ENCODE measurements at places on chromosomes 11 and 22.

- no peak for DNase-seq
Observed at GRCh38 chr11:44885919-44886789, 64.5 kb downstream of the TP53I11 start.

DNA sequence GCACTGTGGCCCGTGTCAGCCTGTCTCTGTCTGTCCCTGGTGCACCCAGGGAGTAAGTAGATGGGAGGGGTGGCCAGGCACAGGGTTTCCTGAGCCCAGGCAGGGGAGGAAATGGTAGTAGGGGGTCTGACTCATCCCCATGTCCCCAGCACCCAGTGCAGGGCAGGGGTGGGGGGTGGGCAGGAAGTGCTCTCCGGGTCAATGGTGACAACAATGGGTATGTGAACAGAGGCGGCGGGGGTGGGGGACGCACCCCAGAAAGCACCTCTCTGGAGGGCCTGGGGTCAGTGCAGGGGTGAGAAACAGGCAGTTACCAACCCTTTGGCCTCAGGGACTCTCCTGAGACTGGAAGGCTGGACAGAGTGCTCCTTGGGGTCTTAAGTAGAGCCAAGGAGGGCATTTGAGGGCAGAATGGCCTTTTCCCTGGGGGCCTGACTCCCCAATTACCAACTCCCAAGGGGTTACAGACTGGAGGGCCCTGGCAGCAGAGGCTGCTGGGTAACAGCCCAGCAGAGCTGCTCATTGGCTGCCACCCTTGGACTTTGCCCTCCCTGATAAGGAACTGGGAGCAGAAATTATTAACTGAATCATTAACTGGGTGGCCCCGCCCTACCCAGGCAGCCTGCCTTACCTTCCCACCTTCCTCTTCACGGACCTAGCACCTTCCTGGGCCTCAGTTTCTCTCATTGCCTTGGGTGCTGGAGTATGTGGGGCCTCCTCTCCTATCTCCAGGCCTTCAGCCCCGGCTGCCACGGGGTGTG lies 4.2 kb downstream of the MYRF start:
- peak; percentile 20 for DNase-seq

DNA sequence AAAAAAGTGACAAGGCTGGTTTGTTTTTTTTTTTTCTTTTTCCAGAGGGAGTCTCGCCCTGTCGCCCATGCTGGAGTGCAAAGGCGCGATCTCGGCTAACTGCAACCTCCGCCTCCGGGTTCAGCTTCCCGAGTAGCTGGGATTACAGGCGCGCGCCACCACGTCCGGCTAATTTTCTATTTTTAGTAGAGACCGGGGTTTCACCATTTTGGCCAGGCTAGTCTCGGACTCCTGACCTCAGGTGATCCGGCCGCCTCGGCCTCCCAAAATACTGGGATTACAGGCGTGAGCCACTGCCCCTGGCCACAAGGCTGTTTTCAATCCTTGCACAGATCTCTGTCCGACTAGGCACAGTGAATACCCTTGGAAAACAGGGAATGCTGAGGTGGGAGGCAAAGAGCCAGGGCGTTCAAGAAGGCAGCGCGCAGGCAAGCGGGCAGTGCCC lies 566 bp downstream of the ATP6V1E1 start:
- DNase-seq = no peak

DNA sequence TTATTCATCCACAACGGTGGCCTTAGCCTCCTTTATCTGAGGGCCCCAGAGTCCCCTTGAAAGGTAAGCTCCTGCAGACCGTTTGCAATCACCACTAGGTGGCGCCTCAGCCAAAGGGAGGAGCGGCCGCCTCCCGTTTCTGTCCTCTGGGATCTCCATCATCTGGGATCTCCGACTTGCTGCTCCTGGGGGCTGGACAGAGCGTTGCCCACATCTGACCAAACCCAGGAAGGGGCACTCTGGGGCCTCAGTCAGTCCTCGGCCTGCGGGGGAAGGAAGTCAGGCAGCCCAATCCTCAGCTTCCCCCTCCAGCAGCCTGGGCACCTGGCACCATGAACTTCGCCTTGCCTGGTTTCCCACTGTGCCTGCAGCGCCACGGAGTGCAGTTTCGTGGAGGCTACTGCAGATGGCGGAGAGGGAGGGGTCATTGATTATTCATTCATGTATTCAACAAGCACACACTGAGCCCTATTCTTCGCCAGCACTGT lies 23.5 kb downstream of the TP53I11 start:
- DNase-seq = peak; percentile 47

GRCh38 chr11:21893565-21893867 lies 299.4 kb upstream of the ANO5 start:
- no peak for DNase-seq

- no peak for DNase-seq
Observed at GRCh38 chr11:75158241-75158640, 7.3 kb downstream of the SLCO2B1 start.

GRCh38 chr11:67285541-67286498 lies 3.3 kb upstream of the ANKRD13D start:
- no peak for DNase-seq

- no peak for DNase-seq
Observed at GRCh38 chr11:12076840-12077534, 33.4 kb upstream of the MICAL2 start.

Measured in stimulated activated CD8-positive, alpha-beta memory T cell treated with anti-CD3 and anti-CD28 coated beads, Interleukin-7, amount 100 ng/mL, for 1 hour (primary cell).